ENCODE measurements at places on chromosomes 13 and 19.

DNA sequence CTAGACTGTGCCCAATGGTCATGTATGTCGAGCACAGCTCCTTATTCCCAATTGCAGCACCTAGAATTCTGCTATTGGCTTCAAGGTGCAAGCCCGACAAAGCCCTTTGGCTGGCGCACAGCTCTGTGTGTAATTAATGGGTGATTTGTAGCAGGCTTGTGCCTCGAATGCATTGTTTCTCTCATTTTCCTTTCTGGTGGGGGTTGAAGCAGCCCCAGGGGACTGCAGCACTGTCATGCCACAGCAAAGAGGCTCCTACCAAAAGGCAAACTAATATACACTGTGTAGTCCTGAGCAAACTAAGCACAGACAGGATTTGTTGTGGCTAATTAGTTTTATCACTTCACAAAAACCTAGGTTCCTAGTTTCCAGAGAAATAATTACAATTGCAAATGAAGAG lies 898.7 kb downstream of the UQCRFS1 start:
- DNase-seq: no peak

DNA sequence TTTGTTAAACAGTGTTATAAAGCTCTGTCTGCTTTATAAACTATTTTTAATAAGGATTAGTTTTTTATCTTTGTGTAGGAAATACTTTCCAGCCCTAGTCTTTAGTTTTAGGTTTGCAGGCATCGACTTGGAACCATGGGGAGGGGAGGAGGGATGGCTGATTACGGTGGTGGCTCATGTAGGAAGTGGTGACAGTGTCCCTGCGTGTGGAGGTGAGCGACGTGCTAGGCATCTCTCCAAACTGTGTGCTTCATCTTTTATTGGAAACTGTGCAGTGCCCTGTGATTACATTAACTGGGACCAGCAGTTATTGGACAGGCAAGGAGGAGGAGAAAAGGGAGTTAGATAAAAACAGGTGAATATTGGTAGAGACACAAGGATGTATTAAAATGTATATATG lies 203.8 kb downstream of the ATP8A2 start:
- DNase-seq: no peak

DNA sequence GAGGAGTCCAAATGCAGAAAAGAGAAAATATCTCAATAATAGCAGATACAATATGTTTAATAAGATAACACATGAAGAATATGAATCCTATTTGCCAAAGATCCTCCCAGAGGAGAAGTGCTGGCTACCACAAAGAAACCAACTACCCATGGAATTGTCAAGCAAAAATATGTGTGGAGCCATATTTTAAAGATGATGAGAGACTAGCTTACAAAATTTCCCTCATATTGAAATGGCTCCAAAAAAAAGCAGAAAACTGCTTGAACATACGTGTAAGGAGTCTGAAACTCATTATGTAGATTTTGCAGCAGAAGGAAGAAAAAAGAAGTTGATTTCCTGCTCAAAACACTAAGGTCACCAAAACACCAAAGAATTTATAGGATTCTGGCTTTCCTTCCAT lies 94.2 kb downstream of the USP12 start:
- no peak for DNase-seq

DNA sequence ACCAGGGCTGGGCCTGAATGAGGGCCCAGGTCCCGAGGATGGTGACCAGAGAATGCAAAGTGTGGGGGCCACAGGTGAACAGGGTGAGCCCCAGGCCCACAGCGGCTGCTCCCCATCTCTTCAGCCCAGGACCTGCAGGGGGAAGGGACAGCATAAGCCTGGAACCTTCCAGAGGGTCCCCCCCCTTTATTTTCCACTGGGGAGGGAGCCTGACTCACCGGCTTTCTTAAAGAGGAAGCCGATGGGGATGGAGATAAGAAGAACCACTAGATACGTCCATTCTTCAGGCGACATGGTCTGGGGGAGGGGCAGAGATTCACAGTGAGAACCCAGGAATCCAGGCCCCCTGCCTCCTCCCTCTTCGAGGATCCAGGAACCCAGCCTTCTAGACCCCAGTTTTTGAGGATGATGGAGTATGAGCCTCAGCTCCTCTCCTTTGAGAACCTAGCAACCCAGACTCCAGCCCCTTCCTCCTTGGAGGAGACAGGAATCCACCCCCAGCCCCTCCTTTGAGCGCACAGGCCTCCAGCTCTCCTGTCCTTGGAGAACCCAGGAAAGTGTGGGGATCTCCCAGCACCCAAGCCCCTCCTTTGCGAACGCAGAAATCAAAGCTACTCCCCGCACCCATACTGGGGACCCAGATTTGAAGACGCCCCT lies 1.0 kb downstream of the MBOAT7 start:
- DNase-seq: no peak

DNA sequence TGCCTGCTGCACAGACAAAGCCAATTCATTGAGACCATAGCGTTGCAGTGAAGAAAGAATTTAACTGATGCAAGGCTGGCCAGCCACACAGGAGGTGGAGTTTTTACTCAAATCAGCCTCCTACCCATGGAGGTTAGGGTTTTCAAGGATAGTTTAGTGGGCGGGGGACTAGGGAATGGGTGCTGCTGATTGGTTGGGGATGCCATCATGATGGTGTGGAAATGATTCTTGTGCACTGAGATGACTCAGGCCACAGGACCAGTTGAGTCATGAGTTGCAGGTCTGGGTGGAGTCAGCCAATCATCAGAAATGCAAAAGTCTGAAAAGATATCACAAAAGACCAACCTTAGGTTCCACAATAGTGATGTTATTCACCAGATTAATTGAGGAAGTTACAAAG lies 359.6 kb downstream of the FOXO1 start:
- no peak for DNase-seq

GRCh38 chr19:7883796-7884570 lies 4.3 kb upstream of the LRRC8E start:
- DNase-seq: no peak

DNA sequence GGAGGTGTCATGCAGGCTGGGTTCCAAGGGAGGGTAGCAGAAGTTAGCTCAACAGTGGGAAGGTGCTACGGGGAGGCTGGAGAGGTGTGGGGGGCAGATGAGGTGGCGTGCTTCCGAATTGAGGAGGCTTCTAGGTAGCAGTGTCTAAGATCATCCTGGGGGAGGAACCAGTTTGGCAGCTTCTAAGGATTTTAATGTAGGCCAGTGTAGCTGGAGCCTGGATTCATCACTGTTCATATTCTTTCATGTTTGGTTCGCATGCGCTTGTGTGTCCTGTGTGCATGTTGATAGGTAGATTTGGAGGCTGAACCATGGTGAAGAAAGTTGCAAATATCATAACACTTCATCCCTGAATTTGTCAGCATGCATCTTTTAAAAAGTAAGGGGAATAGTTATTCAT lies 86.7 kb downstream of the GPR12 start:
- no peak for DNase-seq

DNA sequence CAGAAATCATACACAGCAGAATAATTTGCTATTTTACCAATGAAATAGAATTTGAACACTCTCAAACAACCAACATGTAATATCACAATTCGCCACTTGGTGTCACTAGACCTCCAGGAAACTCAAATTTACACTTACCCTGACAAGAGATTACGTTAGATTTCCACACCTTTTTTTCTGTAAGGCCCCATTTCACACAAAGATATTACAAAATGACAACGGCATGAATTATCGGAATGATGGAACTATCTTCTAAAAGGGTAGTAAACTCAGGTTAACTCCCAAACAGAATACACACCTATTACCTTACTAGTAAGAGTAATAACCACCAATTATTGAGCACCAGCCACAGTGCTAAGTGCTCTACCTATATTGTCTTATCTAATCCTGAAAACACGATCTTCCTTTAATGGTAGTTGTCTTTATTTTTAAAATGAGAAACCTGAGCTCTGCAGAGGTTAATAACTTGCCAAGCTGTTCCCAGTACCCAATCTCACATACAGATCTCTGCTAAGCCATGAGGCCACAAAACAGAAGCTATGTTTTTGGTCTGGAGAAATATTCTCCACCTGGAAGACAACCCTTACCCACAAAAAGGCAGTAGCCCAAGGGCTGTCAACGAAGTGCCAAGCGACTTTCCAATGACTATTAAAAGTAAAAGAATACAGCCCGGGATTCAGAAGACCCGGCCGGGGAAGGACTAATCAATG lies 152.4 kb downstream of the DCLK1 start:
- no peak for DNase-seq

DNA sequence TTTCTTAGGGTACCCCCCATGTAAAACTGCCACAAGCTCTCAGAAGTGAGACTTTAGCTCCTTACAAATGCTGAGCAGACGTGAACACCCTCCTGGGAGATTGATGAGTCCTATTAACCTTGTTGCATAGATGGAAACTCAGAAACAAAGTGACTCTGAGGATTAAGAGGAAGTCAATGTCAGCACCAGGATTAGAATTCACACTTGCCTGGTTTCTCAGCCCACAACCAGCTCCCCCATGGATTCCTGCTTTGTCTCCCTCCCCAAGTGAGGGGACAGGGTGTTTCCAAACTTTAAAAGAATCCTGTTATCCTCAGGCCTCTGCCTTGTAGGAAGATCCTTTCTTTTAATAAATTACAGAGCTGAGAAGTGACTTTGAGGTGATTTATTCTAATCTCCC lies 324.4 kb downstream of the NDFIP2 start:
- DNase-seq: no peak

GRCh38 chr19:23273022-23273589 lies 22.9 kb upstream of the ZNF724 start:
- no peak for DNase-seq

DNA sequence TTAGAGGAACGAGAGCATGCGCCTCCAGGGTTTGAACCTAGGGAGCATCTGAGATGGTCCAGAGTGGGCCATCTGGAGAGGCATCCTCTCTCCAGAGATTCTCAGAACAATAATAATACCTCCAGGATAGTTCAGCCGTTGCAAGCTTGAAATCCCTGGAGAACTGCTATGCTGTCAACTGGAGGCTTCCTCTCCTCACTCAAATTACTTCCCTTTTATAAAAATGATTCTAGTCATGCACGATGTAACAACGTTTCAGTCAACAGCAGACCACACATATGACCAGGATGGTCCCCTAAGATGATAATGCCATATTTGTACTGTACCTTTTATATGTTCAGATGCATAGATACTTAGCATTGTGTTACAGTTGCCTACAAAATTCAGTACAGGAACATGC lies 108.7 kb downstream of the SHISA2 start:
- no peak for DNase-seq

GRCh38 chr13:59742467-59742866 lies 421.3 kb downstream of the DIAPH3 start:
- DNase-seq: no peak

- no peak for DNase-seq
Measured at GRCh38 chr13:39623466-39623865, 20.5 kb upstream of the LHFPL6 start.

GRCh38 chr19:17855280-17856152 lies 4.2 kb upstream of the RPL18A start:
- peak; percentile 37 for DNase-seq

- no peak for DNase-seq
Measured at GRCh38 chr13:76894401-76895110, 8.4 kb upstream of the KCTD12 start.

GRCh38 chr19:2181633-2181997 lies 17.9 kb downstream of the DOT1L start:
- DNase-seq: no peak

Measured in amygdala (tissue), 56 donors.